EL (cell line): ENCODE measurements at places on chromosomes 6 and 20.

DNA sequence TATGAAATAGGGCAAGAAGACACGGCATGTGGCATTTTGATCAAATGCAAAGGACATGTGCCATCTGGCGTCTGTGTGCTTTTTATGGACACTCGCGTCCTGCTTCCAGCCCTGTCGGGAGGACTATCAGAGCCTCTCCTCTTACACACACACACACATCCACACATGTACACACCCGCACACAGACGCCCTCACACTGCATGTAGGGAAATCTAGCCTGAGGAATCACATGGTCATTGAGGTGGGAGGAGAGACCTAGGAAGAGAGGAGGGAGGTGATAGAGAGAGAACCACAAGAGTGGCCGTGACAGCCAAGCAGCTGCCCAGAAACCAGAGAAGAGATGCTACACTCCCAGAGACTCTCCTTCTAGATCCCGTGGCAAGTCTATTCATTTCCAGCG, 105.9 kb upstream of the CDYL start:
- no peak for DNase-seq

- no peak for DNase-seq
Measured at GRCh38 chr6:150413781-150414281, 45.0 kb downstream of the IYD start.

- DNase-seq: peak; percentile 70
Measured at GRCh38 chr6:100257793-100258395, 206.8 kb downstream of the SIM1 start.

DNA sequence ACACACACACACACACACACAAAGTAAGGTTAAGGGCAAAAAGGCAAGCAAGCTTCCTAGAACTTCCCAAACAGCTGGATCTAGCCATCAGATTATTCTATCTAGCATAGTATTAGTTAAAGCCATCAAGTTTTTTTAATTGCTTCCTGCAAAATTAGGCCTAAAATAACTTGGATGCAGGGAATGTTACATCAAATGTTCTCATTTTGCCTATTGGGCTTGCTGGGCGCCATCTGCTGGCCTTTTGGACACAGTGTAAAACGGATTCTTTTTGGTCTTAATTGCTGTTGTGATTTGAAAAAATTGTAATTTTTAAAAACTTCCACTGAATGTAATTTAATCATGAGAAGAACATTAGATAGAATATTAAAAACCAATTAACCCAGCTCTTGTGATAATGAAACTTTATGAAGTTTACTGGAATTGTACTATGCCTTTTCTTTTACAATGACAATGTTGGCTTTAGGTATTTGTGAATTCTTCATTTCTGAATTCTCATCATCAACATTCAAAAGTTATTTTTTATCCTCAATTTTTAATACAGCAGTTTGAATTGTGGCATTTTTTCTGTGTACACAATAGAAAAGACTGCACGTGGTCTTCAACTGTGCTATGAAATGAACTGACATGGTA, 6.8 kb downstream of the MKKS start:
- DNase-seq: peak; percentile 65

GRCh38 chr6:78578430-78578829, 288.9 kb upstream of the IRAK1BP1 start:
- DNase-seq: no peak

GRCh38 chr6:101803136-101803535, 409.6 kb downstream of the GRIK2 start:
- DNase-seq: peak; percentile 40

DNA sequence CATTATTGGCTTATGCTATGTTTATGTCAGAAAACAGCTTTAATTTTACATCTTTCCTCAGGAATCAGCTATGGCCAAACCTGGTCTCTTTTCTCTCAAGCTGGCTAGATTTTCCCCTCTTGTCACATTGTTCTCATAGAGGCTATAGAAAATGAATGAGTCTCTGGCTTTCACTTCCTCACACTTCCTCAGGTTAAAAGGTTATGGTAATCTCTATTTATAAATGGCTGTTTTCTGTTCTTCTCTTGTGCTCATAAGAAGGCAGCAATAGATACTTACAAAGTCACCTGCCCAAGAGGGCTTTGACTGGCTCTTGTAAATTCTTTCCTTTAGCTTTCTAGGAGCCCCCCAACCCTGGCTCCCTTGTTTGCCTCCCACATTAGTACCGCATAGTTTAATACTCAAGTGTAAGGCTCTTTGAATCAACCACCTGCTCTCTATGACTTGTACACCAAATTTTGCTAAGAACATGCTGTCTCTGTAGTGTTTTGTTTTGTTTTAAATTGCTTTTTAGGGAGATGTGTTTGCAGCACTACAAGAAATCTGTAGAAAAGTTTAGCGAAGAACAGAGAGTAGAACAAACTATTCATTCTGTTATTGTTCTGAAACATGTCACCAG, 897.4 kb upstream of the CITED2 start:
- DNase-seq: no peak

- DNase-seq: no peak
Measured at GRCh38 chr6:163149279-163149848, 265.2 kb upstream of the QKI start.

- DNase-seq: no peak
Measured at GRCh38 chr6:49784272-49784671, 2.8 kb downstream of the PGK2 start.

GRCh38 chr6:136031982-136032381, 180.5 kb downstream of the PDE7B start:
- DNase-seq: peak; percentile 50

DNA sequence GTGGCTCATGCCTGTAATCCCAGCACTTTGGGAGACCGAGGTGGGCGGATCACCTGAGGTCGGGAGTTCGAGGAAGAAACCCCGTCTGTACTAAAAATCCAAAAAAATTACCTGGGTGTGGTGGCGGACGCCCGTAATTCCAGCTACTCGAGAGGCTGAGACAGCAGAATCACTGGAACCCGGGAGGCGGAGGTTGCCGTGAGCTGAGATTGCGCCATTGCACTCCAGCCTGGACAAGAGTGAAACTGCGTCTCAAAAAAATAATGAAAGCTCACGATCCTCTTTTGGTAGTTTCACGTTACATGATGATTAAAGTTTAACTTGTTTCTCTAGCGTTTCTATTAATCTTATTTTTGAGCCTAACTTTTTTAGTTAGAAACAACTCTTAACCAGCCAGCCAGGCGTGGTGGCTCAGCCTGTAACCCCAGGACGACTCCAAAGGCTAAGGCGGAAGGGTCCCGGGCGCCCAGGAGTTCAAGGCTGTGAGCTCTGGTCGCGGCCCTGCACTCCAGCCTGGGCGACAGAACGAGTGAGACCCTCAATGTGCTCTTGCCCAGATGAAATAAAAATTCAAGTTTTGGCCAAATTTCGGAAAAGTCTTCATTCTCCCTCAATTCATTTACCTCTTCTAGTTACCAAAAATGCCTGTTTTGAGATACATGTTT, 1.2 kb upstream of the WRNIP1 start:
- DNase-seq: no peak

- no peak for DNase-seq
Measured at GRCh38 chr6:161338015-161338414, 64.2 kb upstream of the AGPAT4 start.

DNA sequence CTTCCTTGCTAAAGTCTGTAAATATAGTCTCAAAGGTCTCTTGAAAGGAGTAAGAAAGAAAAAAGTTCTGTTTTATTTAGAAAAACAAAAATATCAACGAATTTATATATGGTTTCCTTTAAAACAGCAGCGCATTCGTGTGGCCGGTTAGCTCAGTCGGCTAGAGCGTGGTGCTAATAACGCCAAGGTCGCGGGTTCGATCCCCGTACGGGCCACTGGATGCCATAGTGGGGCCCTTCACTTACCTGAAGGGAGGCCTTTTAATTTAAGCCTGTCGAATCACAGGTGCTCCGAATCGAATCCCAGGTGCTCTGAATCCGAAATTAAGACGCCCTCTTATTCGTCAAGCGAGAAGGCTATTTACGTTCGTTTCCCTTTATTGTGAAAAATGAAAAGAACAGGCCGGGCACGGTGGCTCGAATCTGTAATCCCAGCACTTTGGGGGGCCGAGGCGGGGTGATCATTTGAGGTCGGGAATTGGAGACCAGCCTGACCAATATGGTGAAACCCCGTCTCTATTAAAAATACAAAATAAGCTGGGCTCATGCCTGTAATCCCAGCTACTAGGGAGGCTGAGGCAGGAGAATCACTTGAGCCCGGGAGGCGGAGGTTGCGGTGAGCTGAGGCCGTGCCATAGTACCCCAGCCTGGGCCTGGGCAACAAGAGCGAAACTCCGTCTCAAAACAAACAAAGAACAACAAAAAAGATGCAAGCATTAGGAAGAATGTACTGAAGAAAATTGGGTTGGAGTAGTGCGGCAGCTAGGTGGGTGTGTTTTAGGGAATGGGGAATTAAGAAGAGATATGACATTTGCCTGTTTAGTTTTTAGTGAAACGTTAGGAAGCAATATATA, 195.8 kb upstream of the ZNF184 start:
- peak; percentile 76 for DNase-seq

DNA sequence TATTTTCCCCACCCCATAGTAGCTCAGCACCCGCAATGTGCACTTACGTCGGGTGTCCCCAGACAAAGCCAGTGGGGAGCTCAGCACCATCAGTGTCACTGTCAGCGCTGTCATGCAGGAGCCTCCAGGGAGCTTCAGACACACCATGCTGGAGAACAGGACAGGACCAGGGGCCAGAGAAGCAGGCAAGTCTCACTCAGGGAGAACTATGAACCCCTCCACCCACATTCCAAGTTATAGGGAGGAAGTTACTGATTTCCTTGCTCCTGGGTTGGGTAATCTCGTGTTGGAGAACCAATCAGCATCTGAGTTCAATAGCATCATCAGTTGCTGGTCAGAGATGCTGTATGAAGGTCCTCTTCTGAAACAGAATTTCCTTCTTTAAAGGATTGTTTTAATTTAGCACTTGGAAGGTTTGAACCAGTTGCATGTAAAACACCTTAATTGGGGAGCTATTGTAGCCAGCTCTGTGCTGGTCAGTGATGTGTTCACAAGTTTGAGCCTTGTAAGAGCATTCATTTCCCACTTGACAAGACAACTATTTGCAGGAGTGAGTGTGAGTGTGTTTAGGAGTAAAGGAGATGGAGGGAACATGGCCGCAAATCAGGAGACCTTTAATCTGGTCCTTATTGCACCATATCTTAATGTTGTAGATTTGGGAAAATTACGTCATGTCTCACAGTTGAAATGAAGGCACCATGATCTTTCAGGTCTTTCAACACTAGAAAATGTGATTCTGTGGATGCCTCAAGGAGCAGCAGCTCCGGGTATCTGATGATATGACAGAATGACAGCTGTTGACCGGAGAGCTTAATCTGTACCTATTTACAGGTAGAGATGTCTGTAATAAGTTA, at the start of gene HLA-DRB1:
Gene HLA-DRB1 (minus strand): TSS at position 253 of the 854 bp plus-strand sequence. CDS start 106 bp downstream, at position 147.
- DNase-seq: no peak

DNA sequence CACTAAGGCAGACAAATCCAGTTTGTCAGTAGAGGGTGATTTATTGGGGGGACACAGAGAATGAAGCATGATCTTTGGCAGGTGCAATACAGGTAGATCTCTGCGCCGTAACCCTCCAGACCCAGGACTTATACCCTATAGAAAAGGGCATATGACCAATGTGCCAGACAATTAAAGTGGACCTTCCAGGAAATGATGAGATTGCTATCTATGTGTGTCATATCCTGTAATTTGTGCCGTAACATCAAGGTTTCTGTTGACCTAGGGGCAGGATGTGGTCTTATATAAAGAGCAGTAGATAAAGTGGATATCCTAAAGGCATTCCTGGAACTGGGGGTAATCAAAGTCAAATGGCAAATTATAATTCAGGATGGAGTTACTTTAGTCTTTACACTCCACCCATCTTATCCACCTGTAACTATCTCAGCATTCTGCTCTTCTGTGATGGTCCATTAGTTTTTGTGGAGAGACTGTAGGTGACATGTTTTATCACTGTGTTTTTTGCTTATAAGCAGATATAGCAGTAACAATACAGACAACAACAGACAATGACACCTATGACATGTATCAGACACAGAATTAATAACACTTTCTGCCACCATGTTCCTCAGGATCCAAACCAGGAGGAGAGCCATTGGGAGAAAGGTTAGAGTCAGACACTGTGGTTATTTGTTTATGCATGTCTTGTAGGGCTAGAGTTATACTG, 43.1 kb upstream of the ZNF337 start:
- peak; percentile 85 for DNase-seq

DNA sequence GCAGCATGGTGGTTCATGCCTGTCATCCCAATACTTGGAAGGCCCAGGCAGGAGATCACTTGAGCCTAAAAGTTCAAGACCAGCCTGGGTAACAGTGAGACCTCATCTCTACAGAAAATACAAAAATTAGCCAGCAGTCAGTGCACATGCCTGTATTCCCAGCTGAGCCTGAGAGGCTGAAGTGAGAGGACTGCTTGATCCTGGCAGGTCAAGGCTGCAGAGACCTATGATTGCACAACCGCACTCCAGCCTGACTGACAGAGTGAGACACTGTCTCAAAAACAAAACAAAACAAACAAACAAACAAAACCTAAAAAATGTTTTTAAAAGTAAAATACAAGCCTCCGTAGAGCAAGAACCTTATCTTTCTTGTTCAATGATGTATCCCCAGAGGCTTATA, 6.0 kb downstream of the CEP85L start:
- no peak for DNase-seq

- no peak for DNase-seq
Measured at GRCh38 chr6:159214281-159214680, 45.1 kb downstream of the FNDC1 start.

GRCh38 chr6:43843097-43843645, 73.2 kb downstream of the VEGFA start:
- no peak for DNase-seq

GRCh38 chr20:44388466-44389023, 33.0 kb downstream of the HNF4A start:
- peak; percentile 82 for DNase-seq

DNA sequence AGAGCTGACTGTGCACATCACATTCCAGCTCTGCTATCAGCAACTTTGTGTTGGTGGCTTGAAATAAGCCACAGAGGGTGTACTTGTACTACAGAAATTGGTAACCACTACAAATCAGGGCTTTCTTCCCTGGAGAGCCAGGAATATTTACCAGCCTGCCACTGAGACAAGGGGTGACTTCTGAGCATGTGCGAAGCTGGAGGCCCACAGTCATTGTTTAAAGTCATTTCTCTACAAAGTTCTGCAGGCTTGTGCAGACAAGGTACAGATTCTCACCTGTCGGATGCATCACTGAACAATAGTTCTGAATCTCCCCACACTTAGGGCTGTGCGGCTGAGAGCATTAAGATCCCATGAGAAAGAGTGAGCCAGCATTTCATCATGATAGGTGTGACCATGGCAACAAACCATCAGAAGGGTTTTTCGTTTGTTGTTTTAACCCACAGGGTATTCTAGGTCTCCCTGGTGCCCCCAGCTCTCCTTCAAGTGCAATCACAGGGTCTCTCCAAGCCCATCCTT, 292.8 kb downstream of the CDC5L start:
- DNase-seq: no peak

DNA sequence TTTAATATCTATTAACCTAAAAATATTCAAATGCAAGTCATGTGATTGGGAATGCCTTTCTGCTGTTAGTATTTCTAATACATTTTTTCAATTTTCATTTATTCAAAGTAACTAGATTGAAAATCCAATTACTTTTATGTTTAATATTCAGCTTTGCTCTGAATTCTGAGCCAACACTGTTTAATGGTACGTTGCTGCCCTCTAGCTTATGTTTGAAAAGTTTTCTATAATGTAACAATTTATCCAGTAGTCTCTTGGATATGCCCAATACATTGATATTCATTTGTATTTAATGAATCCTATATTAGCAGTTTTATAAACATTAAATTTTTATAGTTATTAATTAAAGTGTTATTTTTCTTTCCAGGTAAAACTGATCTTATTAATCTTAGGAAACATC, 47.4 kb downstream of the LGSN start:
- peak; percentile 10 for DNase-seq
